Inflammatory macrophage (primary cell): ENCODE measurements at places on chromosomes 5 and 9.
A peak's percentile ranks its signal among the peaks of the same experiment; 100 is the strongest.

- no peak for DNase-seq
Measured at GRCh38 chr9:134460896-134461295, 134.6 kb downstream of the RXRA start.

DNA sequence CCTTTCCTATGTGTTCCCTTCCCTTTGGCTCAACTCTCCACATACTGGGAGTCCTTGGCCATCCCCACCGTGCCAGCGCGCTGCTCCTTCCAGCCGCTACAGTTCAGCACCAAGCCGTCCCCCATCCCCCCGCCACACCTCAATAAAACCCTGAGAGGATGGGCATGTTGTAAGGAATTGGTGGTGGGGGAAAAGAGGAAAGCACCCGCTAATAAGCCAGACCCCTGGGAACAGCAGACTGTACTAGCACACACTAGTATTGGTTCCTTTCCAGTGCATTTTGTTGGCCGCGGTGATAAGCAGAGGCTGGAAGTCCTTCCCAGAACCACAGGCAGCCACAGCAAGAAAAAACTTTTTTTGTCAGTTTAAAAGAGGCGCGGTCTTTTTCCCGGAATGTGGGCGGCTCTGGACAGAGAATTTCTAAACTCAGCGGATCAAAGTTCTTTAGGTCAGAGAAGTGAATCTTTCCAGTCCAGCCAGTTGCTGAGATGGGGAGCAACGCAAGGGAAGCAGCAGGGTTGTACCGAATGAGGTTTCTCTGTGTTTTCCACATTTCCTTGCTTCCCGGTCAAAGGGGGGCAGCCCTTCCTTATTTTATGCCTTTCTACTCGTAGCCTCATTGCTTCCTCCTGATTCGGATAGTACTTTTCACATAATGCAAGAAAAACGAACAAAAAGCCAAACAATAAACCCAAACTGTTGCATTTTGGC is 2.1 kb downstream of the CHSY3 start:
- DNase-seq, result no peak

GRCh38 chr9:69623276-69623675 is 48.9 kb downstream of the APBA1 start:
- no peak for DNase-seq

- no peak for DNase-seq
Measured at GRCh38 chr5:66129144-66129543, 15.0 kb upstream of the SREK1 start.

DNA sequence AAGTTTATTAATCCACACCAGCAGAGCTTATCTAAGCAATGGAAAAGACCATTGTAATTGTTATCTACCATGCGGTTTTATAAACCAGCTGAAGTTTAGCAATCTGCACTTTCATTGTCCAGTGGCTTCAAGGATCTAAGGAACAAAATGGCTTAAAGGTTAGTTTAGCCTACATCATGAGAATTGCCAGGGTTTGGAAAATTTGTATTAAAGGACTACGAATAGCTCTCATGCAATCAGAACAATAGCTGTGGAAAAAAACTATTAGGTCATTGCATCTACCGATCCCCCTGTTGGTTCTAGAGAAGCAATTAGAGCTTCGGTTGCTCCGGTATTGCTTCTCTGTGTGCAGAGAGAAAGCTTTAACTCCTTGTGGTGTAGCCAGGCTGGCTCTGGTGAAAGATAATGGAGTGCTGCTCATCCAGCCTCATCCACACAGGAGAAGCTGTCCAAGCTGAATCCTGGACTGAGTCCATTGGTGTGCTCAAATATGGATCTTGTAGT is 86.3 kb upstream of the SLC12A2 start:
- DNase-seq, result no peak

DNA sequence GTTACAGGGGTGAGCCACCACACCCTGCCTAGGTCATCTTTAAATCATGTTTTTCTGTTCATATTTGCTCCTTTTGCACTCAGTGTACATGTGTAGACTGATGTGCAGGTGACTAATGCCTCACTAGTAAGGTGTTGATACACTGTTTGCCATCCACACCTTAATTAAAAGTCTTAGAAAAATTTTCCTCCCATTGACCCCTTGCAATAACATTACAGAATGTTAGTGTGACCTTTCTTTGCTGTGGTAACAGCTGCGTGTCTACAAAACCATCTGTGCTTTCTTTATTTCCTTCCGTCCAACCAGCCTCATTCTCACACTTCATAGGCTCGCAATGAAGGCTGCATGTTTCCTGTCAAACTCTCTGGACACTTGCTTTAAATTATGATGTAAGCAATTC is 6.6 kb upstream of the CEMIP2 start:
- DNase-seq, result no peak

DNA sequence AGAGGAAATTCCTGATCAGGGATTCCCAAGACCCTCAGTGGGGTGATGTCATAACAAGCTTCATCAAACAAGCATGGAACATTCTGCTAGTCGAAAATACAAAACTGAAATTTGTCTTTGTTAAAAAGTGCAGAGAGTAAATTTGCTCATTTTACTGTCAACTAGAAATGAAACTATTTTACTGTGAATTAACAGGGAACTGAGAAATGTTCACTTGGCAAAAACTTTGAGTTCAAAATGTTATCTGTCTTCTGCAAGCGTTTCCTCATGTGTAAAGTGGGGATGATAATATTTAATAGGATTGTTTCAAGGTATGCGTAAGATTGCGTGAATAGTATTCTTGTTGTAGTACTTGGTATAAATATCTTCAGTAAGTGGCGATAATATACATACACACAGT is 45.4 kb downstream of the ALDH1A1 start:
- no peak for DNase-seq

GRCh38 chr9:115594557-115594956 is 476.6 kb upstream of the TNC start:
- DNase-seq, result no peak

DNA sequence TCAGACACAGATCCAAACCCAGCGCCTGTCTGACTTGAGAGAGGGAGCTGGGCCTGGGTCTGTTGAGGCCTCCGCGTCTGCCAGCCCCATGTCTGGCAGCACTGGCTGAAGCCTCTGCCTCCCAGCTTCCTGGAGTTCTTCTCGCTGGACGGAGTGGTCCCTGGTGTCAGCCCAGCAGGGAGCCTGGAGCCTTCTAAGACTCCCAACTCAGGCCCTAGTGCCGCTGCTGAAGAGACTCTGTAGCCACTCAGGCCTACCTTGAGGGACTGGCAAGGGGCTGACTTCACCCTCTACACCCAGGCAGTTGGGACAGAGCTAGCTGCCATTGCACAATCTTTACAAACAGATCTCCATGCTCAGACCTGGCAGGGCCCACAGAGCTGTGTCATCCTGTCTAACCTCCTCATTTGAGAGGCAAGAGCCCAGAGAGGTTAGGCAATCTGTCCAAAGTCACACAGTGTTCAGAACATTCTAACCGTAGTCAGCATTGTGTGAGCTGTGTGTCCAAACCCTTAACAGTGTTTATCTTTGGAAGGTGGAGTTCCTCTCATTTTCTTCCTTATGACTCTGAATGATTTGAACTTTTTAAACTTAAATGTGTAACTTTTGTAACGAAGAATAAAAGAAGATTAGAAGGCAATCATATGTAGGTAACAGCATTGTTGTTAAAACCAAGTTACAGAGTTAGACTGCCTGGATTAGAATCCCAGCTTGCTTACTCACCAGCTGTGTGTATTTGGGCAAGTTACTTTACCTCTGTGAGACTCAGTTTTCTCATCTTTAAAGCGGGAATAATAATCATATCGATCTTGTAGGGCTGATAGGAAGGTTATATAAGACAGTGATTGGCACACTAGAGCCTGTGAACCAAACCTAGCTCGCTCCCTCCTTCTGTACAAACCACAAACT is 4.6 kb upstream of the DUSP1 start:
- DNase-seq, result peak; percentile 96

DNA sequence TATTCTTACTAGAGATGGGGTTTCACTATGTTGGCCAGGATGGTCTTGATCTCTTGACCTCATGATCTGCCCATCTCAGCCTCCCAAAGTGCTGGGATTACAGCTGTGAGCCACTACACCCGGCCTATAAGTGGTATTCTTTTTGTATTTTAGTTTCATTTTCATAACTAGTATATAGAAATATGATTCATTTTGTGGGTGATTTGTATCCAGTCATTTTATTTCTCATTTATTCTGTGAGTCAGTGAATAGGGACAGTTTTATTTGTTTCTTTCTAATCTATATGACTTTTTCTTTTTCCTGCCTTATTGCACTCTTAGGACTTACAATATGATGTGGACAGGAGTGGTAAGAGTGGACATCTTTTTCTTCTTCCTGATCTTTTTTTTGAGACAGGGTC is 112.9 kb downstream of the AOPEP start:
- no peak for DNase-seq

DNA sequence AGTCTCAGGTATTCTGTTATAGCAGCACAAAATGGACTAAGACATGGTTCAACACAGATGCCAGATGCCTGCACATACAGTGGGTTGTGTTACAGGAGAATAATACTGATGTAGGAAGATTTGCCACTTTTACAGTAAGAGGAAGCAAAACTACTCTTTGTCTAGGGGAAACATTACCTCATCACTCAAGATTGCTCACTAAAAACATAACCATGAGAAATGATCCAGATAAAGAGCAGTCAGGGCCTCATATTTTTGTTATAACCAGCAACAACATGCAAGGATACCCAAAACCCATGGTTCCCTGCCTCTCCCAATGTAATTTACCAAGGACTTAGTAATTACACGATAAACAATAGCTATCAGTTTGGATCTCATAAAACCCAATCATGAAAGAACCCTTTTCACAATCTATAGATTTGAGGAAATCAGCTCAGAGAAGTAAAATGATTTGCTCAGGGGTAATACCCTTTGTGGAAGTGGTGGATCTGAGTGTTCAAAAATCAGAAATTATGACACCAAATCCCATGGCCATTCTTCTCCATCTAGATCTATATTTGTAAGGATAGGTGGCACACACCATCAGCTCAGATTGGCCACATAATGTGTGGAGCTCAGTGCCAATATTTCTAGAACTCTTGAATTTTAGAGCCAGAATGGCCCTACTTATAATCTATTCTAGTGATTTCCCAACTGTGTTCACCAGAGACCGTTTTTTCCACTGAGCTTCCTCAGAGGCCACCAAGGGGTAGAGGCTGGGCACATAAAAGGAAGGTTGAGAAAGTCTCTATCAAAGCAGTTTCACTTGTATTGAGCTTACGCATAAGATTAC is 27.8 kb downstream of the DPYSL3 start:
- peak; percentile 47 for DNase-seq

- no peak for DNase-seq
Measured at GRCh38 chr5:113108485-113108884, 131.9 kb downstream of the DCP2 start.

DNA sequence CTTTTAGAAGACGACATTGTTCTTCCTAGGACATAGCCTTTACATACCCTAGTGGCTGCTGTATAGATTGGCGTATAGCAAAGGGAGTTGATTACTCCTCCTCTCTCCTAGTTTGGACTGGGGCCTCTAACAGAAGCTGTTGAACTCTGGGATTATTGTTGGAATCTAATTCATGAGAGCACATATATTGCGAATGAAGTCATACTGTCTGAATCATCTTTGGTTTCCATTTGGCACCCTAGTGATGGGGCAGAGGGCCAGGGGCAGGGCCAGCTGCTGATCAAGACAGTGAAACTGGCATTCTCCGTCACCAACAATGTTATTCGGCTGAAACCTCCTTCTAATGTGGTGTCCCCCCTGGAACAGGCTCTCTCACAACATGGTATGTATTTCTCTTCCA is 40.3 kb downstream of the NUP188 start:
- no peak for DNase-seq

DNA sequence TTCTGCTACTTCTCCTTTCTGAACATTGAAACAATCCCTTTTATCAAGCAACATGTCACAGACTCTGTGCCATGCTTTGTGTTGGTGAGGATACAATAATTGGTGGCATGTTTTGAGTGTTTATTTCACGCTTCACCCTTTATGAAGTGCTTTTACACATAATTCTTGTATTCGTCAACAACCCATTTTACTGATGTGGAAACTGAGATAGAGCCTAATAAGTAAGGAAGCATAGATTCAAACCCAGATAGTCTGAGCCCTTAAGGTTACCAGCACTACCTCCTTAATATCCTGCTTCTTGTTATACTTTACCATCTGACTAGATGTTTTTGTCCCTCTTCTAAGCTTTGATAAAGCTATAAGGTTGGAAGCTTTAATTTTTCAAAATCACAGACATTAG is 49.3 kb upstream of the TTC23L start:
- DNase-seq, result no peak

GRCh38 chr9:78468231-78468630 is 171.3 kb downstream of the PSAT1 start:
- DNase-seq, result no peak

GRCh38 chr5:78785454-78785853 is 136.9 kb upstream of the LHFPL2 start:
- DNase-seq, result no peak

DNA sequence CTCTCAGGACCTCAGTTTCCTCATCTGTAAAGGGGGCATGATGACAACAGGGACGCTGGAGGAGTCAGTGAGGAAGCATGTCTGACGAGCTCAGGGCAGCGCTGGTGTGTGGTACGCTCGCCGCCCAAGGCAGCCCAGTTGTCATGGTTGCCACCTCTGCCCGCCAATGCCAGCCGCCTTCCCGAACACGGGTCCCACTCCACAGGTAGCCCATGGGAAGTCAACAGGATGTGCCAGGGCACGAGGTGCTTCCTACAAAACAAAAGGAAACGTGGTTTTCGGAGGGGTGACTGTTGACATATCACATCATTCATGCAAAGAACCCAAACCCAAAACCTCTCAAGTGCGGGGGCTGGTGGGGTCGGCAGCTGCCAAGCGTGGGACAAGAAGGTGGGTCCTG is 58.1 kb downstream of the NEK6 start:
- DNase-seq, result no peak

GRCh38 chr5:10653043-10653442 is 89.2 kb downstream of the ANKRD33B start:
- peak; percentile 36 for DNase-seq

DNA sequence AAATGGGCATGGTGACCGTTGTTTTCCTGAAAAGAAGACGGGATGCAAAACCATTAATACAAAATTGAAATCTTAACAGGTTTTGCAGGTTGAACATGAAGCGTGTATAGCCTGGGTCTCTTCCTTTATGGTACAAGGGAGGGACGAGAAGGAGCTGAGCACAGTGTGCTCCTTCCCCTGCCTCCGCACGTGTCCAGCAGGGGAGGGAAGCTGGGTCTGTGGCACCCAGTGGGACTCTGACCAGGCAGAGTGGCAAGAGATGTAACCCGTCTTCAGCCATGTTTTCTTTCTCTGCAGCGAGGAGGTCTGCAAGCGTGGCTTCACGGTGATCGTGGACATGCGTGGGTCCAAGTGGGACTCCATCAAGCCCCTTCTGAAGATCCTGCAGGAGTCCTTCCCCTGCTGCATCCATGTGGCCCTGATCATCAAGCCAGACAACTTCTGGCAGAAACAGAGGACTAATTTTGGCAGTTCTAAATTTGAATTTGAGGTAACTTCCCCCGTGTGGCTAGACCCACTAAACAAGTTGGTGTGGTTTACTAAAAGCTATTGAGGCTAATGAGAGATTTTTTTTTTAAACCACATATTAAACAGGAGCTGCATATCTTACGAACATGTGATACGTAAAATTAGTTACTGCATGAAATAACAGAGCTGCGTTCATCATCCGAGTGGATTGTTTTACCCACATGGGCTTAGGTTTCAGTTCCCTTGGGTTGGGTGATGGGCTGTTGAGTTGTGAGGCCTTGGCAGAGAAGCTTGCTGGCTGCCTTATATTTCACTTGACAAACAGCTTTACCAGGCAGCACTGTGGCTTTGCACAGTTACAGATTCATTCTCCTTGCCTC is 143.7 kb downstream of the TRIO start:
- DNase-seq, result no peak

- no peak for DNase-seq
Measured at GRCh38 chr5:57538341-57538955, 55.8 kb upstream of the ACTBL2 start.

GRCh38 chr5:141875795-141876627 is 2.2 kb downstream of the PCDH1 start:
- no peak for DNase-seq
